ENCODE measurements at places on chromosomes 6 and 20.

DNA sequence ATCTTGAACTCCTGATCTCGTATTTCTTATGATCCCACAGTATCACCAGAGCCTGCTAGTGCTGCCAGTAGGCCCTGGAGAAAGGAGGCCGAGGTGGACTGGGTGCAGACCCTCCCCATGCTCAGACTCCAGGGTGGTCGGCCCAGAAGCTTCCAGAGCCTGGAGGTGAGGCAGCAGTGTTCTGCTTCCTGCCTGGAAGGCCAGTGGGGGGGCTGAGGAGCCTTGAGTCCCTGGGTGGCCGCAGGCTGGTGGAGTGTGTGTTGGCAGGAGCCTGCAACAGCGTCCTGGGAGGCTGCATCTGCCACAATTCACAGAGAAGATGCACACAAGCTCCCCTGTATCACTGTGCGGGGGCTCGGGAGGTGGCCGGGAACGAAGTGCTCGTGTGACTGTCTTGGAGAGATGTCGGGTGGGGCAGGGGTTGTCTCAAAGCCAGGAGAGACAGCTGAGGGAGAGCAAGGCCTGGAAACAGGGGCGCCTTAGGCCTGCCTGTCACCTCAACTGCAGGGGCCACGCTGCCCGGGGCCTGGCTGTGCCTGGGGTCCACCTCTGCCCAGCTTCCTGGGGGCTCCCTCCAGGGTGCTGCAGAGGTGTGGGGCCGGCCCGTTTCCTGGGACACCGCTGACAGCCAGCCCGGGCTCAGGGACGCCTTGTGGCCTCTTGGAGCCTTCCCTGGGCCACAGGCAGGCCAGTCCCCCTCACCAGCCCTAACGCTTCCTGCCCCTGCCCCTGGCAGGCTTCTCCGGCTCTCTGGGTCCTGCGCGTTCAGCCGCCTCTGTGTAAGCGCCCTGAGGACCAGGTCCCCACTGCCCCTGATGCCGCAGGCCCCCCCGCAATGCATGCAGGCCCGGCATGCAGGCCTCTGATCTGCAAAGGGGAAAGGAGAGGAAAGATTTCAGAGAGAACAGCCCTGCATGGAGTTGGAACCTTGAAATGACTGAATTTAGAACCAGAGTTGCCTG is 24.2 kb upstream of the MAS1 start:
- no peak for DNase-seq

DNA sequence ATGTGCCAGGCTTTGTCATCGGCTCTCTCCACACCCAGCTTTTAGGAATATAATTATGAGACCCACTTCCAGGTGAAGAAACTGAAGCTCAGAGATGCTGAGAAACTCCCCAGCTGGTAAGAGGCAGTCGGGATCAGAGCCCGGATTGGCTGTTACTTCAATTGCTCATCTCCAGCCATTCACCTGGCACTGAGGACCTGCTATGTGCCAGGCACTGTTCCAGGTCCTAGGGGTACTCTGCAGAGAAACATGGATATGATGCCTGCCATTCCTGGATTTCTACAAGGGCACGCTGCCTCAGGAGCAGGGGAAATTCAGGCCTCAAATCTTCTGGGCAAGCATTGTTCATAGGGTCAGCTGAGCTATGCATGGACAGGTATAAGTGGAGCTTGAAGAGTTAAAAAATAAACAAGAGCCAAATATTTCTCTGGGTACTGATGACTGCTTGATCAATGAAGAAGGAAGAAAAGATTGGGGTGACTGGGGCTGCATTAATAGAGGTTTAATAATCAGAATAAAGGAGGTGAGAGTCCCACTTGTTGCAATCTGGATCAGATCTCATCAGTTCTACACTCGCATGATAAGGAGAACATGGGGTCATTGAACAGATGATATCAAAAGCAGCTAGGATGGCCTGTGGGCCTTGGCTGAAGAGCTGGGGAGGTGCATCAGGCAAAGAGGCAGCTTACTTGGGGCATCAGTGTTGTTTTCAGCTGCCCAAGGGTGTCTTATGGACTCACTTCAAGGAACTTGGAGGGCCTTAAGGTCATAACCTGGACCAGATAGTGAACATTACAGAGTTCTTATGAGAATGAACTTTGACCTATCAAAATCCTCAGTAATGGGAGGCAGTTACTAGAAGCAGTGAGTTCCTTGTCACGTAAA is 80.9 kb upstream of the TOX2 start:
- no peak for DNase-seq

GRCh38 chr20:48219306-48219705 is 434.0 kb upstream of the SULF2 start:
- DNase-seq: no peak

DNA sequence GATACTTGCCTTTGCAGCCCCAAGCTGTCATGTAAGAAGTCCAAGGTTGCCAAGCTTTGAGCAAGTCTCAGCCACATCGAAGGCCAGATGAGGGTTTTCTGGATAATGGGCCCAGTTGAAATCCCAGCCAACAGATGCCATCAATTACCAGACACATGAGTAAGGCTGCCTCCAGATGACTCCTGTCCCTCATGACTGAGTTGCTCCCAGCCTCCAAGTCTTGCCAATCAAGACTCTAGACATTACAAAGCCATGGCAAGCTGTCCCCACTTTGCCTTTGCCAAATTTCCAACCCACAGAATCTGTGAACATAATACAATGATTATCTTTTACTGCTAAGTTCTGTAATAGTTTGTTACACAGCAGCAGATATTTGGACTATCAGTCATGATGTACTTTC is 76.8 kb upstream of the ARMC2 start:
- DNase-seq: no peak

DNA sequence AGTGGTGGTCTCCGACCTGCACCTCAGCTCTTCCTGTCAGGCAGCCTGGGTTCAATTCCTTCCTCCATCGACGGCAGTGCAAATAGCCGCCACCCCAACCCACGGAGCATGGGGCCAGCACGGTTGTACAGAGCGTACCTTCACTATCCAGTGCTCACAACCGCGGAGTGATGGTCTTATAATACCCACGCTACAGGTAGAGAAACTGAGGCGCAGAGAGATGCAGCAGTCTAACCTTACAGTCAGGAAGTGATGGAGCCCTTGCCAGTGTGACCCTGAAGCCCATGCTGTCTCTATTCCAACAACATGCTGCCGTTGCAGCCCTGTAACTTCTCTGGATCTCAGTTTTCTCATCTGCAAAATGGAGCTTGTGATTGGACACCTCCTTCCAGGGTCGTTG is 11.0 kb downstream of the SCRT2 start:
- no peak for DNase-seq

DNA sequence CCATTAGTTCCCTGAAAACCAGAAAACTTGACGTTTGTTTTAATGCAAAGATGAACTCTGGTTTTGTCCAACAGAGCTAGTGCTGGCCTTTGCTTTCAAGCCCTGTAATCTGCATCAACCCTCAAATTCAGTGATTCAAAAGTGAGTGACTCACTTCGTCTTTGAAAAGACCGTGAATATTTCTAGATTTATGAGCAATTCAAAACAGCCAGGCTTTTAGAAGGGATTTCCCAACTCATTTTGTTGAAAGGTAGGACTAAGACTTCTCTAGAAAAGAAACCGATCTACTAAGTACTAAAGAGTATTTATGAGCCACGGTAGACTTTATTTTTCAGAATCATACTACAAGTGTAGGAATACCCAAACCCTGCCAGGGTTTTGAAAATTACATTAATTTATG is 121.5 kb downstream of the UST start:
- no peak for DNase-seq

GRCh38 chr20:19540392-19540791 is 217.7 kb upstream of the RIN2 start:
- DNase-seq: no peak

GRCh38 chr6:167150941-167151549 is 6.7 kb downstream of the GPR31 start:
- DNase-seq: peak; percentile 18

- peak; percentile 3 for DNase-seq
Measured at GRCh38 chr20:16459019-16459700, 114.1 kb downstream of the KIF16B start.

DNA sequence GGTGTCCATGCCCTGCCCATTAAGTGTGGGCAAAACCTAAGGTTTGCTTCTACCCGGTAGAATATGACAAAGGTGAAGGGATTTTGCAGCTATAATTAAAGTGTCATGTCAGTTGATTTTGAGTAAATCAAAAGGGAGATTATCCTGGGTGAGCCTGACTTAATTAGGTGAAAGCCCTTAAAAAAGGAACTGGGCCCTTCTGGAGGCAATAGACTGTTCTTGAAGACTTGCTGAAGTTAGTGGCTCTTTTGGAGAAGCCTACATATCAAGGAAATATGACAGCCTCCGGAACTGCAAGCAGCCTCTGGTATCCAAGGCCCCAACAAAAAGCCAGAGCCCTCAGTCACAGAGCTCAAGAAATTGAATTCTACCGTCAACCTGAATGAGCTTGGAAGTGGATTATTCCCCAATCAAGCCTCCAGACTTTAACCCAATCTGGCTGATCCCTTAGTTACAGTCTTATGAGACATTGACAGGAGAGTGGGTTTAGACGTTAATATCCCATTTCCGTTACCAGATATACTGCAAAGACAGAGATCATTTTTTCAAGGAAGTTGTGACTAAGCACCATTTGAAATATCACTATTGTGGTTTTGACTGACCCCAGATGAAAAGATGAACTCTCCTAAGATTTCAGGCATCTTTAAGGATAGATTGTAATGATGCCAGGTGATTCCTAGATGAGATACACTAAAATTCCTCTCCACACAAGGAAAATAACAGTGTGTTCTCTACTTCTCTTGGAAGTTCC is 303.4 kb downstream of the PLCB1 start:
- peak; percentile 46 for DNase-seq

DNA sequence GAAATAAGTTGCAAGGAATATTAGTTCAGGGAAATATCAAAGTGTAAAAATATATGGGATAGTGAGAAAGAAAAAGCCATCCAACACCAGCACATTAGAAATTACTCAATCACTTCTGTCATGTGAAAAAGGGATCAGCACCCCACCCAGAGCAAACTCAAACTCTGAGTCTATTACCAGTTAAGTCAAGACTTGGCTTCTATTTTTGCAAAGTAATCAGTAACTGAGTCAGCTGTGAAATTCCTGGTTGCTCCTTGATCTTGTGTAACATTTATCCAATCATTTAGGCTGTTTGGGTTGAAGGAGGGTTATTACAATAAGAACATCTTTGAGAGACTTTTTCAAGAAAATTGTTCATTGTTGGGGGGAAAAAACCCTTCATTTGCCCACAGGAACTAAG is 51.2 kb downstream of the SLC22A23 start:
- DNase-seq: no peak

GRCh38 chr6:35240838-35241801 is 18.4 kb upstream of the ZNF76 start:
- peak; percentile 58 for DNase-seq

GRCh38 chr6:153103319-153103655 is 27.8 kb downstream of the RGS17 start:
- DNase-seq: no peak

GRCh38 chr6:68777956-68778355 is 142.9 kb downstream of the ADGRB3 start:
- DNase-seq: no peak

DNA sequence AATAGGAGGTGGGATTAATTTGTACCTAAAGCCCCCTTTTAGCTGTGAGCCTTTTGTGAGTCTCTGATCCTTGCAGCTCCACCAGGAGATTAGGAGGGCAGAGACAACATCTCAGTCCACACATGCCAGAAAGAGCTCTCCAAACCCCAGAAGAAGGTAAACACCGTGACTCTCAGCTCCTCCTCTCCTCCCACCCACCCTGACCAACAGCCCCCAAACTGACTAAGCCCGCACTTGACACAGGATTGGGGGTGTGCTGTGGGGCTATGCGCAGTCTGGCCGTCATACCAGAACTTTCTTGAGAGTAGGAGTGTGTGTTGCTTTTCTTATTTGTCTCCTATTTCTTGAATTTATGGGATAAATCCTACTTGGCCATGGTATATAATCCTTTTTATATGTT is 164.7 kb upstream of the SNX9 start:
- DNase-seq: no peak

GRCh38 chr6:44731485-44732095 is 344.1 kb downstream of the CDC5L start:
- no peak for DNase-seq

DNA sequence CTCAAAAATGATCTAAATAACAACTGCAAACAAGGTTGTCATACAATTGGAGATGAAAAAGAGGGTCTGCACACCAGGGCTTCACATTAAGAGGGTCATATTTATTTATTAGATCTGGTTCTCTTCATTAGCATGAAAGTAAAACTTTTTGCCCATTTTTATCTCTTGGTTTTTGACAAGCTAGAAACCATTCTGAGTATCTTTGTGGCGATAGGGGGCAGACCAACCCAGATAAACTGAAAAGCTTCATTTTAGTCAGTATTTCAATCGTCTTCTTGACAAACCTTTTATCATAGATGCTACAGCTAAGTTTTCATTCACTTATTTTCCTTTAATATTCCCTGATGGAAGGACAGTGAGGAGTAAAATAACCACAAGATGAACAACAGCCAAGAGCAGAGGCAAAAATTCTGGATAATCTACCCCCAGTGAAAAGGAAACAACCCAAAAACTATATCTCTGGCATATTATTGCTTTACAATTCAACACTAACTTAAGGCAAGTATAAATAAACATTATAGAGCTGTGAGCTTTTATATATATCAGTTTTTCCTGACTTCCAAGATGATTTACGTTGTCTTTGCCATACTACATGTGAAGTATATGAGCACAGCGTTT is 45.2 kb downstream of the THEMIS start:
- DNase-seq: no peak

GRCh38 chr20:2688041-2688591 is 4.5 kb upstream of the EBF4 start:
- peak; percentile 82 for DNase-seq

- no peak for DNase-seq
Measured at GRCh38 chr6:130559166-130559565, 193.3 kb downstream of the TMEM200A start.

DNA sequence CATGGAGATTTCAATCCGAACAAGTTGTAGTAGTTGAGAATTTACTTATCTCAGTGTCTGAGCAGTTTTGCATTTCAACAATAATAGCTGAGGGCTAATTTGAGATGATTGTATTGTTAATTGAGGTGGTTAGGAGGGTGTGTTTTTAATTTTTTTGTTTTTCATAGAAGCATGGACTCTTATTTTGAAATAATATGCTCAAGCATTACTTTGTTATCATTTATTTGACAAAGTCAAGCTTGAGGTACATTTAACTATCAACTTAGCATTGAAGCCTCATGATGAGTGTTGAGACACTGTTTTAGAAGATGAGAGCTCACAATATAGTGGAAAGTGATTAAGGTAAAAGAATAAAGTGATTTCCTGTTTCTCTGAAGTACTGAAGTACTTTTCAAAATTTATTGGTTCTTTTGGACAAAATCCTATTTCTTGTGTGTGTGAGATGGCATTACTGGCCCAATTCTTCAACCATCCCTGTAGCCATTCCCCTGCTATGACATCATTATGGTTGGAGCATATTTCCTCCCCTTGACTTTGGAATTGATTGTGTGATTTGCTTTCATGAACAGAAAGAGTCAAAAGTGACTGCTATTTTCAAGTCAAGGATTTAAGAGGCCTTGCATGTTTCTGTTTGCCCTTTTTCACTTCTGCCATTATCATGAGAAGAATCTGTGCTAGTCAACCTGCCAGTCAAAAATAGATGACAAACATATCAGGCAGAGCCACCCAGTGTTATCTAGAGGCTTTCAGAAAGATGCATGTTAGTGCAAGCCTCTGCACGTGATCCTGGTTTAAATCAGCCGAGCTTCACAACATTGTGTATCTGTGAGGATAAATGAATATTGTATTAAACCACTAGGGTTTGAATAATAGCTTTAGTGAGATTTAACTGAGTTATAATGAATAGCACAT is 1112.3 kb upstream of the CITED2 start:
- no peak for DNase-seq

Measured in suppressor macrophage (primary cell).